Activated effector memory CD4-positive, alpha-beta T cell treated with Interleukin-2 at 50 U/mL for 16 hours (primary cell): ENCODE measurements at places on chromosomes 7 and 10.

DNA sequence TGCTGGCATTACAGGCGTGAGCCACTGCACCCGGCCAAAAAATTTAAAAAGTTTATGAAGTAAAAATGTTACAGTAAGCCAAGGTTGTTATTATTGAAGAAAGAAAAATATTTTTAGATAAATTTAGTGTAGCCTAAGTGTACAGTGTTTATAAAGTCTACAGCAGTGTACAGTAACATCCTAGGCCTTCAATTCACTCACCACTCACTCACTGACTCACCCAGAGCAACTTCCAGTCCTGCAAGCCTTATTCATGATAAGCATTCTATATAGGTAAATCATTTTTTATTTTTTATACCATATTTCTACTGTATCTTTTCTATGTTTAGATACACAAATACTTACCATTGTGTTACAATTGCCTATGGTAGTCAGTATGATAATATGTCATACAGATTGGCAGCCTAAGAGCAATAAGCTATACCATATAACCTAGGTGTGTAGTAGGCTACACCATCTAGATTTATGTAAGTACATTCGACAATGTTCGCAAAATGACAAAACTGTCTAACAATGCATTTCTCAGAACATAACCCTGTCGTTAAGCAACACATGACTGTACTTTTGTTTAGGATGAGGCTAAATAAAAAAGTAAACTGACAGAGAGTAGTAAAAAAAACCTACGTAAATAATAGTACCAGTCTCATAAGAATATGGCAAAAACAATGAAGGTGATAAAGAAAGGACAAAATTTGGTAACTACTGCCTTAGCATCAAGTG, 77.8 kb upstream of the FAM133B start:
- DNase-seq = no peak

GRCh38 chr10:132829403-132829802, 43.5 kb upstream of the NKX6-2 start:
- DNase-seq = no peak

DNA sequence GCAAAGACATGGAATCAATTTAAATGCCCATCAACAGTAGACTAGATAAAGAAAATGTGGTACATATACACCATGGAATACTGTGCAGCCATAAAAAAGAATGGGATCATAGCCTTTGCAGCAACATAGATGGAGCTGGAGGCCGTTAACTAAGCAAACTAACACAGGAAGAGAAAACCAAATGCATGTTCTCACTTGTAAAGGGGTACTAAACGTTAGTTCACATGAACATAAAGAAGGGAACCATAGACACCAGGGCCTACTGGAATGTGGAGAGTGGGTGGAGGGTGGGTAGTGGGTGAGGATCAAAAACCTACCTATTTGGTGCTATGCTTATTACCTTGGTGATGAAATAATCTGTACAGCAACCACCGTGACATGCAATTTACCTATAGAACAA, 78.4 kb upstream of the GSDME start:
- no peak for DNase-seq

DNA sequence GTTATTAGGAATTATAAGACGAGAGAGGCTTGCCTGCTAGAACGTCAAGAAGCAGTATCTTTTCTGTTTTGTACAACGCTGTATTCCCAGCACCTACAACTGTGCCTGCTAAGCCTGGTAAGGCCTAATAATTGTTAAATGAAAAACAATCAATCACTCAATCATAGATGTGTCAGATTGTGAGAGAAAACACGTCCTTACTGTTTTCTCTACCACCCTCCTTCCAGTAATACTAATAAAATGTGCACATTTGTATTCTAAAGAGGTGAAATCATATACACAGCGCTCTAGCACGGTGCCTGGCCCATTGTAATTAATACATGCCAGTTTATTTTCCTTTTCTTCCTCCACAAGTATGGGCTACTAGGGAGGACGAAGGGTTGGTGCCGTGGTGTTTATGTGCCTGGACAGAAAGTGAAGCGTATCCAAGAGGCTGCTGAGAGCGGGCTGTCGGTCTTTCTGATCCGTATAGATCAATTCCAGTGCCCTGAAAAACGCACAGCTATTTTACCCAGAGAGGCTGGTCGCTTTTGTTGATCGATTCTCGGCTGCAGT, 1.5 kb upstream of the AUTS2 start:
- DNase-seq = no peak

- no peak for DNase-seq
Observed at GRCh38 chr10:13911821-13912520, 325.2 kb downstream of the PRPF18 start.

GRCh38 chr7:128164061-128164954, 76.8 kb upstream of the LEP start:
- DNase-seq = no peak

- DNase-seq = no peak
Observed at GRCh38 chr7:90631502-90631901, 35.4 kb downstream of the CDK14 start.

DNA sequence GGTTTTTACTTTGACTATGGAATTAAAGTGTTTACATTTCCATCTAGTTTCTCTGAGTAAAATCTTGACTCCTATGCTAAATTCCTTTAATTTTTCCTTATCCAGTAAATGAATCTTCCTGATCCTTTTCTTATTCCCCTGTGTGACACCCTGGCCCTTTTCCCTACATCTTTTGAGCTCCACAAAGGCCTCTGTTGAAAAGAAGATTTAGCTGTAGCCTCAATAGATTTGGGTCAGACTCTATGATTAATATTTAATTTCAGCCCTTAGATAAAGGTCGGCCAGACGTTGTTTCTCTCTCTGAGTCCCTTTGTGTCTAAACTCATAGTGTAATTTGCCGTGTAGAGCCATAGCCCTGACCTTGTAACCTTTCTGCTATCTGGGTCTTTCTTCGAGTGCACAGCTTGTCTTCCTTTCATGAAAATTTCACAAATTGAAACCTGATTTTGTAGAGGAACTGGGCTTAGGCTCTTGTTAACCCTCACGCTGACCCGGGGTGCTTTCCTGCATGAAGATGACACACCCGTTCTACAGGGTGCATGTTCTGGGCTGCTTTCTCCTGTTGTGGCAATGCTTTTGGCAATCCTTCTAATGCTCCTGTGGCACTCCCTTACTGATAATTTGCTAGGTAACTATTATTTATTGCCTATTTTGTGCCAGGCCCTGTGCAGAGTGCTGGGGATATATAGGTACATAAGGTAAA, 21.2 kb downstream of the LSMEM1 start:
- no peak for DNase-seq

GRCh38 chr7:142636751-142637150, 112.5 kb upstream of the PRSS1 start:
- no peak for DNase-seq

DNA sequence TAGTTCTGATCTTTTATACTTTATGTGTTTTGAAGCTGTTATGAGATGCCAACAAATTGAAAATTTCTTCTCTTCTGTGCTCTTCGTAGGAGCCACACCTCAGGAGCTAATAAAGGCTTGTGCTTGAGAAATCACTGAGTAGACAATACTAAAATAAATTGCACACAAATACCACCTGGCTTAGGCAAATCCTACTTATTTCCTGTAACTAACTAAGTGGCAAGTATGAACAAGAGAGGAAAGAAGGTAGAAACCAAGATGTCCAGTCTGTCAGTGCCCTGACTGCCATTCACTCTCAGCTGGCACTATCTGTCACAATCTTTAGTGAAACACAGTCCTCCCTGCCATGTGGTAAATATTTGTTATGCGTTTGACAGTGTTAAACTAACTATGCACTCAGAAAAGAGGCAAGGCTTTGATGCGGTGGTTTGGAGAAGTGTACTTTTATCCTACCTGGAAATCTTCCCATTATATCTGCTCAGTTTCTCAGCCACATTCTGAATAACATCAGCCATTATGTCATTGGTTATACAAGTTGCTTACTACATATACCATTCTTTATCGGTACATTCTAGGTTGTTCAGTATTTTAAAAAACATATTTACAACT, 293.4 kb upstream of the VWC2 start:
- DNase-seq = no peak

GRCh38 chr10:61545170-61545569, 92.0 kb upstream of the TMEM26 start:
- no peak for DNase-seq

DNA sequence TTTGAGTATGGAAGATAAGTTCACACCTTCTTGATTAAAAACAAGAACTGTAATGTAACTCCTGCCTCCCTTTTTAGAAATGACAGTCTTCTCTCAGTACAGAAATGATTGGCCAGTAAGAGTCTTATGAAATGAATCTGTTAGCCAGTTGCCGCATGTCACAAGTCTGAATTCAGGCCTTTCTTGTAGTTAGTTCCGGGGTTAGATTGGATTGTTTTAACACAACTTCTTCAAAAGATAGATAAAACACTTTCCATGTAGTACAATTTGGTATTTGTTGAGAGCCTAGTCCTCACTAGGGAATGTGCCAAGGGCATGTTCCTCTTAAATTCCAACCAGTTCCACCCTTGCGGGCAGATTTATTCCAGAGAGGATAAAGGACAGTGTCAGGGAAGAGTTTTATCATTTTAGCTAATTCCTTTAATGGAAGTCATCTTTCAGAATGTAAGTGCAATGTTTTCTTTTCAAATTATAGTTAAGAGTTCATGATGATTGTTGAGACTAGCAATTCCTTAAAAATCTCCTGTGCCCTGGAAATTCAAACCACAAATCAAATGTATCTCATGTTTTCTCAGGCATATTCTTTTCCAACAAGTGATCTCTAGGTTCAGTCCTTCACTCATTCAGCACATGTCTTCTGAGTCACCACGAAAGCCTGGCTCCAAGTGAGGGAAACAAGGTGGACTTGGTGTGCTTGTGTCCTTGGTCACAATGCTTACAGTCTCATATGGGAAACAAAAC, 4.1 kb downstream of the FHIP2A start:
- DNase-seq = no peak

DNA sequence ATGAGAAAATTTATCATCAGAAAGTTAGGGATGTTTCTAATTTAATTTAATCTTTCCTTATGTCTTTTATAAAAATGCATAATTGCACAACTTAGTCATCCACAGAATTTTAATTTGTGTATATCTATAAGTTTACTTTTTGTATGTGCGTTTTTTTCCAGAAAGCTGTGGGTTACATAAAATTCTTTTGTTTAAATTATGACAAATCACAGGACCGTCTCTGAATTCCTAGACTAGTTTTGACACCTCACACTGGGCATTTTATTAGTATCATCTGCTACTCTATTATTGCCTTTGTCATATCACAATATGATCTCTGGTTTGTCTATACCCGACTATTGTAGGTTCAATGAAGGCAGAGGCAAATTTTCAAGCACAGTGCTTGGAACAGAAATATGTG, 482.4 kb upstream of the SEMA3D start:
- no peak for DNase-seq

GRCh38 chr10:84606428-84606827, 278.0 kb downstream of the CCSER2 start:
- DNase-seq = no peak

DNA sequence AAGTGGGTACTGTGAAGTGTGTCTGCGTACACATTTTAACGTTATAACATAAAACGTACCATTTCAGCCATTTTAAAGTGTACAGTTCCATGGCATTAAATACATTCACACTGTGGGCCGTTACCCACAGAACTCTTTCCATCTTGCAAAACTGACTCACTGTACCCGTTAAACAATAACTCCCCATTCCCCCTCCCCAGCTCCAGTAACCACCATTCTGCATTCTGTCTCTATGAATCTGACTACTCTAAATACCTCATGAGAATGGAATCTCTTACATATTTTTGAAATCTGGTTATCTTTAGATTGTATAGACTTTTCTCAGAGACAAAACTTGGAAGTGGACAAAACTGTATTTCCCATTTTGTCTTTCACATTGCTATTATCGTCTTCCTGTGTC, 9.3 kb downstream of the ARL3 start:
- no peak for DNase-seq

- no peak for DNase-seq
Observed at GRCh38 chr7:154899862-154900261, 103.1 kb downstream of the PAXIP1 start.
